RKO (cell line): ENCODE measurements at places on chromosomes 5 and 9.

GRCh38 chr9:89606624-89607311 lies 2.0 kb downstream of the GADD45G start:
- peak; percentile 75 for DNase-seq

DNA sequence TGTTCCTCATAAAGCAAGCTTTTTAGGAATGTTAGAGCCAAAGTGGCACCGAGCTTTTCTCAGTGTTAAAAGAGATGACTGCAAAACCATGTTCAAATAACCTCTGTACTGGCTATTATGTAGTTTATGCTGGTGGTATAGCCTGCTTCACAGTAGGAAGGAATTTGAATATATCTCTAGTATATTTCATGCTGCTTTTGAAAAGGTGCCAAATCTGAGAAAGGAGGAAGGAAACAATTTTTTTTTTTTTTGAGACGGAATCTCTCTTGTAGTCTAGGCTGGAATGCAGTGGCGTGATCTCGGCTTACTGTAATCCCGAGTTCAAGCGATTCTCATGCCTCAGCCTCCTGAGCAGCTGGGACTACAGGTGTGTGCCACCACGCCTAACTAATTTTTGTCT lies 13.5 kb downstream of the CREBRF start:
- DNase-seq: no peak

DNA sequence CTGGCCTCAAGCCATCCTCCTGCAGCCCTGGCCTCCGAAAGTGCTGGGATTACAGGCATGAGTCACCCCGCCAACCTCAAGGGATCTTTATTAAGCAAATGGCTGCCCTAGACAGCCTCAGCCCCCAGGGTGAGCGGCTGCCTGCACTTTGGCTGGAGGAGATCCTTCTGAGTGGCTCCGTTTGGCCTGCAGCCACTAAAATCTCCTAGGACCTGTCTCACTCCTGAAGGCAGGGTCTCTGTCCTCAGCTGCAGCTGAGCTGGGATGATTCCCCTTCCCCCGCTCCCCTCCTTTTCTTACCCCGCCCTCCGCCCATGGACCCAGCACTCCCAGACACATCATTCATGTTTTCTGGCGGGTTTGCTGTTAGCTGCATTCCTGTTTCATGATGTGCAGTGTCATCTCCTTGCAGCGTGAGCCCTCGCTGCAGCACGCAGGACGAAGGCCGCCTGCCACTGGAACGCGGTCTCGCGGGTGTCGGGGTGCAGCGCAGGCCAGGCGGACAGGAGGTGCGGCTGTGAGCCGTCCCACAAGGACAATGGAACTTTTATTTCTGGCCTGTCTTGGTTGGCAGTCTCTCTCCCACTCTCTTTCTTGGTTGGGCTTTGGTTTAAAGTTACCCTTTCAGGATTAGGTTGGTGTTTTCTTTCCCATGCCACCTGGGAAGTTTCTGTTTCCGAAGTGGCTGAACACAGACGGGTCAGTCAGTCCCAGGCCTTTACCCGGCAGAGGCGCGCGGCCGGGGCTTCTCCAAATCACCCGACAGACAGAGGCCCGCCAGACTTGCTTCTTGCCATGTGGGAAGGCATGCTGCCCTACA lies 137.1 kb downstream of the FOXD1 start:
- peak; percentile 25 for DNase-seq

DNA sequence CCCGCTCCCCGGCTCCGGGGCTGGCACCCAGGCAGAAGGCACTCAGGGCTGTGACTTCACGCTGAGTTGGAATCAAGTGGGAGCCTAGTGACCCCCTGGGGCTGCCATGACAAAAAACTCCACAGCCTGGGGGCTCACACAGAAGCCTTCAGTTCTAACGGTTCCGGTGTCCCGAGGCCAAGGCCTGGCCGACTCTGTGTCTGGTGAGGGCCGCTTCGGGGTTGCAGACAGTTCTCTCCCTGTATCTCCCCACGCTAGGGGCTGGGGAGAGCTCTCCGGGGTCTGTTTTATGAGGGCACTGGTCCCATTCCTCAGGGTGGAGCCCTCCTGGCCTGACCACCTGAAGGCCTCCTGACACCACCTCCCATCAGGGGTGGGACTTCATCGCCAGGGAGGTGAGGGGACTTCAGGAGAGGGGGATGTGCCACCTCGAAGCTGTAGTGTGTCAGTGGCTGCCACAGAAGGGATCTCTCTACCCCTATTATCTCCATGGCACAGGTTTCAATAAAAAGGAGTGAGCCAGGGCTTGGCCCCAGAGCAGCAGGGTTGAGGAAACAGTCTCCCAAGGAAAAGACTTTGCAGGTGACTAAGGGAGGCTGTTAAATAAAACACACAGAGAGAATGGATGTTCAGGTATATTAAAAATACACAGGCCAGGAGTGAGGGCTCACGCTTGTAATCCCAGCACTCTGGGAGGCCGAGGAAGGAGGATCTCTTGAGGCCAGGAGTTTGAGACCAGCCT lies 1.5 kb upstream of the SLC6A3 start:
- no peak for DNase-seq

GRCh38 chr9:97564291-97565175 lies 63.1 kb downstream of the TMOD1 start:
- peak; percentile 46 for DNase-seq

DNA sequence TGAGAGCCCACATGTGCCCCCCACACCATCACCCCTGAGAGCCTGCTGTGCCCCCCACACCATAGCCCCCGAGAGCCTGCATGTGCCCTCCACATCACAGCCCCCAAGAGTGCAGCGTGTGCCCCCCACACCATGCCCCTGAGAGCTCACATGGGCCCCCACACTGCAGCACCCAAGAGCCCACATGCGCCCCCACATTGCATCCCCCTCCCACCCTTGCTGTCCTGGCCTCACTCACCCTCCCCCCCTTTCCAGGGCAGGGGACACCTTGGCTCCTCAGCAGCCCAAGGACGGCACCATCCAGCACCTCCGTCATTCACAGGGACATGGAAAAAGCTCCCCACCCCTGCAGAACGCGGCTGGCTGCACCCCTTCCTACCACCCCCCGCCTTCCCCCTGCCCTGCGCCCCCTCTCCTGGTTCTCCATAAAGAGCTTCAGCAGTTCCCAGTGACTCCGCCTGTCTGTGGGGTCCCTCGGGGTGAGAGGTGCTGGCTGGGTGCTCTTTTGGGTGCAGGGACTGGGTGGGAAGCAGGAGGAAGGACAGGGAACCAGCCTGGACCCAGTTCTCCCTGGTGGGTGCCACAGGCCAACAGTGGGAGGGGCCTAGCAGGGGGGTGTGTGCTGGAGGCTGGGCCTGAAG lies 5.0 kb downstream of the LCN1 start:
- no peak for DNase-seq

- peak; percentile 45 for DNase-seq
Measured at GRCh38 chr9:126395439-126396212, 69.0 kb downstream of the MVB12B start.

- no peak for DNase-seq
Measured at GRCh38 chr5:91127456-91128081, 255.5 kb downstream of the ARRDC3 start.

DNA sequence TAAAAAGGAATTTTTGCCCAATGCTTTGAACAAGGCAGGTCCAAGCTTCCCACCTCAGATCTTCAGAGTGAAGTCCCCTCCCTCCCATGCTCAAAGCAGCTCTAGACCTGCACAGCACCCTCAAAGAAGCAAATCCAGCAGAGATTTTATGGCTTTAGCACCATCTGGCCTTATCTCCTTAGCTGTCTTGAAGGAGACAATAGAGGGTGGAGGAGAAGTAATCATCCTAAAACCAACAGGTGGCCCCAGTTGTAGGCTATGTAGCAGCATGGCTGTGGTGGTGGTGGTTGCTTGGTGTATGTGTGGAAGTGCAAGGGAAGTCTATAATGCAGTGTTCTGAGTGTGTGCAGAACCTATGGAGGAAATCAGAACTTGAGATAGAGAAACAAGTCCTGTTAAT lies 140.1 kb downstream of the GRIA1 start:
- no peak for DNase-seq

DNA sequence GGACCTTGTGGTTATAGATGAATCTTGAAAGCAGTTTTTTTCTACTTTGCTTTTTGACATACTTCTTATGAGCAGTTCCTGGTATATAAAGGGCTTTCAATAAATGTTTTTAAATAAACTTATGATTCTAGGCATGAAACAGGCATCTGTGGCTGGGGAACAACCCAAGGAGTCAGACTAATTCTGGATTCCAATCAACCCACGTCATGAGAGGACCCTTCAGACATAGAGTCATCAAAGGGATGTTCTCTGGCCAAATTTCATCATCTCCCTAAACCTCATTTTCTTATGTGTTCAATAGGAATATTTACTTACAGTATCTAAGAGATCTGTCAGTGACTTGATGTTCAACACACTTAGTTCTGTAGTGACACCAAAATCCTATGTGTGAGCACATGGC lies 243.8 kb upstream of the ZNF462 start:
- DNase-seq: peak; percentile 17

DNA sequence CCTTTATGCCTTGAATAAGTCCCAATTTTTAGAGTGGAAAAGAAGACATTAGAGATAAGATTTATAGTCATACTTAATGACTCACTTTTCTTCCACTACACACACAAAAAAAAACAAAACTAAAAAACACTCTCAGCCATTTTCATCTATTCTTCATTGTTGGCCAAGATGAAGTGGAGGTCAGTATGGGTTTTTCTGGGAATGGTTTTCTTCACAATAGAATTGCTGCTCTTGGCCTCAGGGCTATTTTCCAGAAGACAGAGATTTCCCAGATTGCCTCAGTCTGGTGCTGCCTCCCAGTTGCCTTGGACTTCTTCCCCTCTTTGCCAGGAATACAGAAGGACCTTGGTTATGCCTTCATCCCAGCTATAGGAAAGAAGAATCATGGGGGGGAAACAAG lies 463.7 kb downstream of the TMEM232 start:
- DNase-seq: no peak

- no peak for DNase-seq
Measured at GRCh38 chr5:61362796-61363368, 30.8 kb downstream of the ZSWIM6 start.

DNA sequence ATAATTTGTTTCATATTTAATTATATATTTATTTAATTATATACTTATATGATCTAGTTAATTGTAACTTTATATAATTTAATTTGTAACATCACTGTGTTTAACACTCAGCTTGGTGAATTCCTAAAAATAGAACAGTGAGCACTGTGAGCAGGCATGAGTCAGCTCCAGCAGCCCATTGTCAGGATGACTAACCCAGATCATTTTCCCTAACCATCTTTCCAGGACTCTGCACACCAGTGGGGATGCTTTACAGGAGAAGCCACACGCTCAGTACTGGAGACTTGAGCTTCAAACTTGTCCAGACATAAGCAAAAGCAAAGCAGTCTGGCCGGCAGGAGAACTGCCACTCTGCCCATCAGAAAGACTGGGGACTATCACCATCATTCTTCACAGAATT lies 446.2 kb upstream of the TRPC7 start:
- peak; percentile 81 for DNase-seq

- DNase-seq: peak; percentile 20
Measured at GRCh38 chr5:151406322-151406947, 41.0 kb upstream of the SLC36A1 start.

- DNase-seq: no peak
Measured at GRCh38 chr5:179326122-179326927, 18.9 kb downstream of the ADAMTS2 start.

DNA sequence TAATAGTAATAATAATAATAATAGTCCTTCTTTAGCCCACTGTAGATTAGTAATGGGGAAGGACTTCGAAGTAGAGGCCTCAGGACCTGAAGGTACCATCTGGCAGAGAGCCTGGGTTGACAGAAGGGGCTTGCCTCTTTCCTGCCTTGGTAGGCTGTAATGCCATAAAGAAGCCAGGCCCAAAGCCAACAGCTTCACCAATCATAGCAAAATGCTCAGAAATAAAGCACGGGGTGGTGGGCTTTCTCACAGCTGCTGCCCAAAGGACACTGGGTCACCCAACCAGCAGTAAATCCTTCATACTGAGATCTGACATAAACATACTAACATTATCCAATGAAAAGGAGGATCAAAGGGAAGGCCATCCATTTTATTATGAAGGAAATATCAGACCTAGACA lies 70.7 kb downstream of the SUSD1 start:
- no peak for DNase-seq

- DNase-seq: no peak
Measured at GRCh38 chr5:98464737-98465330, 308.6 kb upstream of the RGMB start.

DNA sequence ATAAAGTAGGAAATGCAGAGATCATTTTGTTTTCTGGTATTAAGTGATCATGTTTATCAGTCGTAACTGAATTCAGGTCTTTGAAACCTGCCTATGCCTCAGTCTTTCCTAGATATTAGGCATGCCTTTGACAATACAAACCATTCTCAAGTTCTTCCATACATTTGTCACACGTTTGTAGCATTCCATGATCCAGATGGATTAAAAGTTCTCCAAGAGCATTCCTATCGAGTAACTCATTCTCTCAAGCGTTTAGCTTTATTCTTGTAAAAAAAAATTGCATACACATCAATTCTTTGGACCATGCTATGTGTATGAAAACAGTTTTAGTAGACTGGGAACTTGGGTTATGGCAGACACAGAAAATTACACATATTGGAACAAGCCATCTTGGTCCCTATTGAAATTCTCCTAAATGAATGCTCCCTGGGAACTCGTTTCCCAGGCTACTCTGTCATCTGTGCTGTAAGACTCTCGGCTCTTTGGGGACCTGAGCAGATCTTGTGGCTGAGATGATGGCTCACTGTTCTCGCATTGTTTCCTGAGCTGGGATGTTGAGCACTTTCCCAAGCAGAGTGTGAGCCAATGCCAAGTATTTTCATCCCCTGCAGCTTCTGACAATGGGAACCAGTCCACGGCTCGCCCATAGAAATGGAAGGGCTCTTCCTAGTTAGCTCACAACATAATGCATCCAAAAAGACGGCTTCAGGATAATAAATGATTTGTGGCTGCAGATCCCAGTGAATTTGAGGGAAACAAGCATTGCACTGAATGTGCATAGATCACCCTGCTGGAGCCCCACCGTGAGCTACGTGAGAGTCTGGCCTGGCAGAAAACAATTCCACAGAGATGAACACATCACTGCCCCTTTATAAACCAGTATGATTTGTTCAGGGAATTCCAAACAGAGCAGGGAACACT lies 230.2 kb downstream of the IRX1 start:
- DNase-seq: no peak

- no peak for DNase-seq
Measured at GRCh38 chr9:78437296-78437695, 140.4 kb downstream of the PSAT1 start.

DNA sequence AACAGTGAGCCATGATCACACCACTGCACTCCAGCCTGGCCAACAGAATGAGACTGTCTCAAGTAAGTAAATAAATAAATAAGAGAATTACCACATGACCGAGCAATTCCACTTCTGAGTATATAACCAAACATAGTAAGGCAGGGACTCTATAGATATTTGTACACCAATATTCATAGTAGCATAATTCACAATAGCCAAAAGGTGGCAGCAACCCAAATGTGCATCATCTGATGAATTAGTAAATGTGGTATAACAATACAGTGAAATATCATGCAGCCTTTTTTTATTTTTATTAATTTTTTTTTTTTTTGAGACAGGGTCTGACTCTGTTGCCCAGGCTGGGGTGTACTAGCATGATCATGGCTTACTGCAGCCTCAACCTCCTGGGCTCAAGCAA lies 33.1 kb downstream of the ALDH7A1 start:
- peak; percentile 6 for DNase-seq

- no peak for DNase-seq
Measured at GRCh38 chr5:96896276-96896675, 20.0 kb downstream of the ERAP2 start.
